ENCODE measurements at places on chromosomes 11 and 22.

DNA sequence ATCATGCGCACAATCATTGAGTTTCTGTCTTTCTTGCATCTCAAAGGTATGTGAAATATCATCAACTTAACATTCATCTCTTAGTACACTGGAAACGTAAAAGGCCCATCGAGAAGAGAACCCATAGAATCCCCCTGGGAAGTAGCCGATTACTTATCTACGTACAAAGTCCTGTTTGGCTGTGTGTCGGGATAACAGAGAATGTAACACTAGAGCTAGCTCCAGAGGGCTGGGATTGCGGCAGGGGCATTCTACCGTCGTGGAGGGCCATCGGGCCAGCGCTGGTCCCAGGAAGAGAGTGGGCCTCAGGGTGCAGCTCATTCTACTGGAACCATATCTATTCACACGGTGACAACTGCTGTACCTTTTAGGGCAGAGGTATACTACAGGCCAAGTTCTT lies 4.5 kb downstream of the GAL start:
- DNase-seq, result no peak

GRCh38 chr11:102288725-102289083 lies 28.6 kb upstream of the BIRC3 start:
- DNase-seq, result no peak

GRCh38 chr11:34605481-34606325 lies 15.2 kb upstream of the EHF start:
- no peak for DNase-seq

DNA sequence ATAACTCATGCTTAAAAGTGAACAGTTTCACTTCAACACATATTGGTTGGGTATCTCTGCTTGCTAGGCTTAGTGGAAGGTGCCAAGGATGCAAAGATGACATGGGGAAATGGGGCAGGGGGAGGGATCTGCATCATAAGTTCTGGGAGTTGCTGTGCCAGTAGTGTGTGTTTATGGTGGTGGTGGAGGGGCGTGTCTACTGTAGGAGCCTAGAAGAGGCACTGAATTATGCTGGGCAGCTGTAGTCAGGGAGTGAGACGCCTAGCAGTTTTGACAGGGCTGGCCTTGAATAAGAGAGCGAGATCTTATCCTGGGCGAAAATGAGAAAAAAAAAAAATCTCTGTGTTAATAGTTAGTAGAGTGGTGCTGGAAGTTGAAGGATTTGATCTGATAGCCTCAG lies 3.0 kb downstream of the ELMOD1 start:
- no peak for DNase-seq

DNA sequence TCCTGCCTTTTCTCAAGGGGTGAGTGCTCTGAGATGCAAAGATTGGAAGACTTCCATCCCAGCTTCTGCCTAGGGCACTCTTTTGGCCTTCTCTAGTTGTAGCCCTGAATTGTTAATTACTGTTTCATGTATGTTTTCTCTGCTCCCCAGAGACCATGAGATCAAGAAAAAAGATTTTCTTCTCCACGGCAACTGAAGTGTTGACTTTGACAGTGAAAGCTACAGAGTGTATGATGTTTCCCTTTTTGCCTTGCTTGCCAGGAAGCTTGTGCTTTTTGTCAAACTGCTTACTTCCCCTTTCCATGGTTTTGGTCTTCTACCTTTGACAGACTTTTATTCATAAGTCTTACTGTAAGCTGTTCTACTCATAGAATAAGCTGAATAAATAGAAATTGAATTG lies 23.3 kb upstream of the EIF3D start:
- no peak for DNase-seq

- no peak for DNase-seq
These were observed 125.0 kb downstream of the RAB38 start for GRCh38 chr11:88050247-88050646.

DNA sequence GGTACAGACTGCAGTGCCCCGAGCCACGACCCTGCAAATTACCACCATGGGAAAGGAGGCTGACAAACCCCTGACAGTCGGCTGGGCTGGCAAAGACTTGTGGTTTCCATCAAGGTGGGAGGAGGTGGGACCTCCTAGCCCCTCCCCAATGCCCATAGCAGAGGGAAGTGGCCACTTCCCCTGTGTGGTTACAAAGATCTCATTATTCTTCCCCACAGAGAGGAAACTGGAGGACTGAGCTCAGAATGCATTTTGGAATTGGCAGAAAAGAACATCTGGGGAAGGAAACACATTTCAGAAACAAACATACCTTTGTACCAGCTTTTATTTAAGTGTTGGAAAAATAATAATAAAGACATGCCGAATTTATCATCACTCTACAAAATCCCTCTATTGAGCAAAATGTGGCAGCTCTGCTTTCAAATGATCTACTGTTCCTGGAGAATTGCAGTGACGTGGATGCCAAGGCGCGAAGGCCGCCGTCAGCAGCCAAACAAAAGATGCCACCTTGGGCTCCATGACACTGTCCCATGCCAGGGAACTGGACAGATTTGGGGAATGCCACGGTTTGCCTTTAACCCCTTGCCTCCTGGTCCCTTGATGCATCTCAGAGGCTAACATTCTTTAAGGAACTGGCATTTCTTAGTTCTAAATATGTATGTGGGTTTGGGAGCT lies 169.6 kb downstream of the CRYBB2 start:
- no peak for DNase-seq

DNA sequence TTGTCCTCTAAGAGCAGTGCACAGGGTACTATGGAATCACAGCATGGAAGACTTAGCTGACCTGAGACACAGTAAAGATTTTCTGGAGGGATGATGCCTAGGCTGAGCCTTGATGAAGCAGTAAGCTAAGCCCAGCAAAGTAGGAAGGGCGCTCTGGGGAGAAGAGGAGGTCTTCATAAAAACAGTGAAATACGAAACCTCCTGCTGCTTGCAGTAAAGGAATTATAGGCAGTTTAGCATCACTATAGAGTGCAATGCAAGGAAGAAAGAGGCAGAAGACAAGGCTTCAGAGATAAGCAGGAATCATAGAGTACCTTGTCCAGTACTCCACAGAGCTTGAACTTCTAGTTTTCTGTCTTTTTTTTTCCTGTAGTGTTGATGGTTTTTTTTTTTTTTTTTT lies 555.7 kb upstream of the CADM1 start:
- no peak for DNase-seq

GRCh38 chr11:70176940-70177689 lies 26.0 kb upstream of the FADD start:
- DNase-seq, result no peak

GRCh38 chr22:29044657-29045176 lies 16.9 kb downstream of the C22orf31 start:
- no peak for DNase-seq

GRCh38 chr11:123325533-123325932 lies 104.5 kb upstream of the GRAMD1B start:
- DNase-seq, result no peak

DNA sequence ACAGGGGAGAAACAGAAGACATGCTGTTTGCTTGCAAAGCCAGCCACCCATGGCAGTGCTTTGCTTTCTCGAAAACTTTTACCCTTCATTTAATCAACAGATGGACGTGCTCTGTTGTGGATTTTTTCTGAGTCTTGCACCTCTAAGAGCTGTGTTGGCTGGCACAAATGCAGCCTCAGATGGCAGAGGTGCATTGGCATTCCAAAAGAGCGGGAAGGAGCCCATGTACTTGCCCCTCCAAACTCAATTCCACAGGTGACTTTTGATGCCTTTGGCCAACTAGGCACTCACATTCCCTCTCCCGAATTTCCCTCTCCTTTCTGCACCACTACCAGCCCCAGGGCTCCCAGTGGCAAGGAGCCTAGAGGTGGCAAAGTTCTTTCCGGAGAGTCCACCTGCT lies 1.2 kb downstream of the KIRREL3 start:
- DNase-seq, result no peak

DNA sequence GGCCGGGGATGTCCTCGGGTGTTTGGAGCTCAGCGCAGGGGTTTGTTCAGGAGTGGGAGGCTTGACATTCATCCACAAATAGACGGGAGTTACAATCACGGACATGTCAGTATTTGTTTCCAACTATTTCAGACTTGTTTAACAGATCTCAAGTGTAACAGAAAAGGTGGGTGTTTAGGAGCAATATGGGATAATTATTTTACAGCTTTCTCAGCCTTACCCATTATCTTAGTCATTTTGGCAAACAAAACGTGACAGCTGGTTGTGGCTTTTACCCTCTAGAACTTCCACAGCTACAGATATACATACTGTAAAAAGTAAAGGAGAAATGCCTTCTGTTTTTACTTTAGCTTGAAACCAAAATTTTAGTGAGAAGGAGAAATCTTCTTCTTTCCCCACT lies 178.7 kb upstream of the TMEM45B start:
- DNase-seq, result no peak

- DNase-seq, result no peak
These were observed 3.1 kb downstream of the ENDOD1 start for GRCh38 chr11:95092549-95093324.

DNA sequence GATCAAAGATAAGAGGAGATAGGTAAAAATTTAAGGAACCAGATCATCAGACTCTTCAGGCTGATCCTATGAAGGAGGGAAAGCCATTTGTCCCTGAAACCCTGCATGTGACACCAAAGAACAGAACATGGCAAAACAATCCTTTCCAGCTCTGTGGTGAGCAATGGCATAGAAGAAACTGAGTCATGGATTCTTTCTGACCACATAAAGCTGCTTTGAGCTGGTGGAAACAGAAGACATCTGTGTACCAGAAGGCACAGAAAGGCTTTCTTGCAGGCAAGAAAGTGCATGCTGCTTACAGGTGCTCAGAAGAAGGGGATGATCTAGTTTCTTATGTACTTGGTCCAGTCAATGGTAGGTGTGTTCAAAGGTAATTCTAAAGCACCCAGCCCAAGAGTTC lies 45.0 kb upstream of the APOA1 start:
- DNase-seq, result no peak

DNA sequence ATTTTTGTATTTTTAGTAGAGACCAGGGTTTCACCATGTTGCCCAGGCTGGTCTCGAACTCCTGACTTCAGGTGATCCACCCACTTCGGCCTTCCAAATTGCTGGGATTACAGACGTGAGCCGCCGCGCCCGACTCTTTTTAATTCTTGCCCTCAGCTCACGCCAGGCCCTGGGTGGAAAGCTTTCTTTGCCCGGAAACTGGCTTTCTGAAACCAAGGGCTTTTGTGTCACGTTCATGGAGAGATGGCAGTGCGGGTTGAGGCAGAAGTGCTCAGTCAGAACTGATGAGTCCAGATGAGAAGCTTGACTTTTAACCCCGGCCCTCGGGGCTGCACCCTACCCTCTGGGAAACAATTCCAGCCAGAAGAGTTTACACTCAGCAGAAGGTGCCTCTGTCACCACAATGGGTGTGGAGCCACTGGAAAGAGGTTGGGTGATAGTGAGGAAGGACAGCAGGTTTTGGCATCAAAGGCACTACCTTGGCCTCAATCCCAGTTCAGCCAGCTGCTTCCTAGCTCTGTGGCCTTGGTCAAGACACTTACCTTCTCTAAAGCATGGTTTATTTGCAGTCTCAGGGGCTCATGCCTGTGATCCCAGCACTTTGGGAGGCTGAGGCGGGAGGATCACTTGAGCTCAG lies 890 bp upstream of the ARFGAP3 start:
- no peak for DNase-seq

GRCh38 chr22:22692707-22693530 lies 48.5 kb downstream of the GGTLC2 start:
- no peak for DNase-seq

DNA sequence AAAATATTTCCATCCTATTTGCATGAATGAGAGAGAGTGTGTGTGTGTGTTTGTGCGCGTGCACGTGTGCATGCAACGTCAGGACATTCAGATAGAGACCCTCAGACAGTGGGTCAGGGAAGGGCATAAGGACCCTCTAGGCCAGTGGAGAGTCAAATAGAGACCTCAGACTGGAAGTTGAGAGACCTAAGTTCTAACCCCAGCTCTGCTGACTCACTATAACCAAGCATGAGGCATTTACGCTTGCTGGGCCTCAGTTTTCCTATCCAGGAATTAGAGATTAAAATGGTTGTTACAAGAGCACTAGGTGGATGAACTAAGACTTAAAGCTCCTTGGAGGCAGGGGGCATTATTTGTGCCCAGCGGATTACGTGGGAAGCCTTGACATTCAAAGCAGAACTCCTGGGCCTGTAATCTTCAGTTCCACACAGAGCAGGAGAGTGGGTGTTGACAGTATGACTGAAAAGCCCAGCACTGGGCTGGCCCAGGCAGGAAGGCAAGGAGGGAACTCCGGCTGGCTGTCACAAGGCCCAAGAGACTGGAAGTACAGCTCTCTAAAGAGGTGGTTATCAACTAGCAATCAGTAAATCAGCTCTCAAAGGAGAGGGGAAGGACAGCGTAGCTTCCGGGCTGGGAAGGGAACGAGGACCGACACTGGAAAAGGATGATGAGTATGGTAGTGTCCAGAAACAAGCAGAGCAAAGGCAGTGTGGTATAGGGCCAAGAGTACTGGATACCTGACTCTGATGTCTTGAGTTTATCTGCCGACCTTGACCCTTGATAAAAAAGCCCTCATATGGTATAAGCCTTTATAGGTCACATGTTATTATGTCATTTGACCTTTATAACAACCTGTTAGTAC lies 9.2 kb downstream of the RHOG start:
- DNase-seq, result no peak

DNA sequence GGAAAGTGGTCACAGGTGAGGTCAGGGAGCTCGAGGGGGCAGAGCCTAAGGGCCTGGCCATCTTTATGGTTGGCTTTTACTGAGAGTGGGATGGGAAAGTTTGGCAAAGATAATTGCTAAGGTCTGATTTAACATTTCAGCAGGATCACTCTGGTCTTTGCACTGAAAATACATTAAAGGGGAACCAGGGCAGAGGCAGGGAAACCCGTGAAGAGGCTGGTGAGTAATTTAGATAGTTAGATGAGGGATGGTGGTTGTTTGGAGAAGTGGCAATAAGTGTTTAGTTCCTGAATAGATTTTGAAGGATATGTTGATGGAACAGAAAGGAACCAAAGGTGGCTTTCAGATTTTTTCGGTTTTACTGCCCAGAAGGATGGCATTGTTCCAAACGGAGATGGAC lies 50.8 kb downstream of the SCN3B start:
- DNase-seq, result no peak

GRCh38 chr11:35787626-35788025 lies 125.1 kb downstream of the TRIM44 start:
- DNase-seq, result no peak

DNA sequence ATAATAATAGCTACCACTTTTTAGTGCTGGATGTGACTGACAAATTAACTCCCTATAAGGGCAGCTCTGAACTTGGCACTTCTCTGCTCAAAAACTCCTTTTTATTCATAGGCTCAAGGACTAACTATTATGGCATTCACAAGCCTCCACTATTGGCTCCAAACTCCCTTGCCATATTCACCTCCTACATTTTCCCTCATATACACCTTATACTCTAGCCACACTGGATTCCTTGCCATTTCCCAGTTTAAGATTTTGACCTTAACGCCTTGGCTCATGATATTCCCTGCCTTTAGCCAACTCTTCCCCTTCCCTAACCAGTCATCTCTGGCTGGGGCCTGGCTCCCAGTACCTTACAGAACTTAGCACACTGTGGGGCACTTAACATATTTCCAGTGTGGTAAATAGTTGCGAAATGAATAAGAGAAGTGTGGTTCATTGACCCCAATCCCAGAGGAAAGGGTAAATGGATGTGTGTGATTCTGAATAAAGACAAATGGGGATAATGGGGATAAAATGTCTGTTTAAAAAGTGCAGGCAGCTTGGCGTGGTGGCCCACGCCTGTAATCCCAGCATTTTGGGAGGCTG lies 40.0 kb upstream of the SORL1 start:
- no peak for DNase-seq
